ENCODE measurements at places on chromosomes 3 and 15. TPM values are rescaled to one million over a fixed set of nuclear protein-coding genes. Genes with fewer than 3 reads are reported as not detected.
A peak's percentile ranks its signal among the peaks of the same experiment; 100 is the strongest.

POC1A gene
- 1.1 TPM for total RNA-seq

- peak; percentile 82 for DNase-seq
- H3K4me3 ChIP-seq, result peak overlapping the region; percentile 4
- no peak overlapping the region for H3K27ac ChIP-seq
- H3K4me1 ChIP-seq, result no peaks in the 10 kb centered on the region
These were observed 69.7 kb downstream of the USF3 start for GRCh38 chr3:113626503-113627371.

DNA sequence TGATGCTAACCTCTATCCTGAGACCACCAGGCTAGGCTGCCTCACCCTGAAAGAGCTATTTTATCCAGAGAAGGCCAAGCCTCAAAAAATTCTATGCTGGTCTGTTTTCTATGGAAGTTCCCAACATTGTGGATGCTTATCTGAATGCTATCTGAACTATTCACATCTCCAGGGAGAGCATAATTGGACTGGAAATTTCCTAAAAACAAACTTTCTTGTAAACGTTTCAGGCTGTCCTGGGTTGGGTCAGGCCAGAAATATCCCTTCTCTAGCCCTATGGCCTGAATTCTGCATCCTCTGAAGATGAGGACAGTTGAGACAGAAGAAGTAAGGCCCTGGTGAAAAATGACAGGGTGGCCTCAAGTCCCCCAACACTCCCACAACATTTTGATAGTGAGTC lies 706.4 kb upstream of the NR2F2 start:
- no peak for DNase-seq
- no peaks in the 10 kb centered on the region for H3K36me3 ChIP-seq
- no peaks in the 10 kb centered on the region for H3K27me3 ChIP-seq

- no peaks in the 10 kb centered on the region for H3K36me3 ChIP-seq
- no peak for DNase-seq
- H3K27me3 ChIP-seq, result no peaks in the 10 kb centered on the region
- H3K4me1 ChIP-seq, result no peaks in the 10 kb centered on the region
These were observed 148.1 kb downstream of the WDR76 start for GRCh38 chr15:43974852-43975251.

FANCD2OS gene
- not detected for total RNA-seq

- H3K4me1 ChIP-seq, result peaks cover 4% of the 10 kb centered on the region
- no peak overlapping the region for H3K27ac ChIP-seq
- DNase-seq, result no peak
- no peak overlapping the region for H3K4me3 ChIP-seq
- H3K27me3 ChIP-seq, result no peaks in the 10 kb centered on the region
- H3K36me3 ChIP-seq, result no peaks in the 10 kb centered on the region
These were observed 1354.7 kb upstream of the EPHA6 start for GRCh38 chr3:95459706-95460105.

GNAT1 gene
- not detected for total RNA-seq

GRCh38 chr3:157669416-157669815 lies 166.2 kb upstream of the VEPH1 start:
- DNase-seq, result no peak
- no peak overlapping the region for H3K27ac ChIP-seq
- no peak overlapping the region for H3K4me3 ChIP-seq
- no peaks in the 10 kb centered on the region for H3K4me1 ChIP-seq
- no peaks in the 10 kb centered on the region for H3K36me3 ChIP-seq
- no peaks in the 10 kb centered on the region for H3K27me3 ChIP-seq

- H3K27me3 ChIP-seq, result no peaks in the 10 kb centered on the region
- H3K27ac ChIP-seq, result peak overlapping the region; percentile 47
- H3K4me3 ChIP-seq, result no peak overlapping the region
- DNase-seq, result no peak
- no peaks in the 10 kb centered on the region for H3K4me1 ChIP-seq
- no peaks in the 10 kb centered on the region for H3K36me3 ChIP-seq
These were observed 101.3 kb upstream of the CMC1 start for GRCh38 chr3:28139967-28140634.

ABCF3 gene
- 37.1 TPM for total RNA-seq

DNA sequence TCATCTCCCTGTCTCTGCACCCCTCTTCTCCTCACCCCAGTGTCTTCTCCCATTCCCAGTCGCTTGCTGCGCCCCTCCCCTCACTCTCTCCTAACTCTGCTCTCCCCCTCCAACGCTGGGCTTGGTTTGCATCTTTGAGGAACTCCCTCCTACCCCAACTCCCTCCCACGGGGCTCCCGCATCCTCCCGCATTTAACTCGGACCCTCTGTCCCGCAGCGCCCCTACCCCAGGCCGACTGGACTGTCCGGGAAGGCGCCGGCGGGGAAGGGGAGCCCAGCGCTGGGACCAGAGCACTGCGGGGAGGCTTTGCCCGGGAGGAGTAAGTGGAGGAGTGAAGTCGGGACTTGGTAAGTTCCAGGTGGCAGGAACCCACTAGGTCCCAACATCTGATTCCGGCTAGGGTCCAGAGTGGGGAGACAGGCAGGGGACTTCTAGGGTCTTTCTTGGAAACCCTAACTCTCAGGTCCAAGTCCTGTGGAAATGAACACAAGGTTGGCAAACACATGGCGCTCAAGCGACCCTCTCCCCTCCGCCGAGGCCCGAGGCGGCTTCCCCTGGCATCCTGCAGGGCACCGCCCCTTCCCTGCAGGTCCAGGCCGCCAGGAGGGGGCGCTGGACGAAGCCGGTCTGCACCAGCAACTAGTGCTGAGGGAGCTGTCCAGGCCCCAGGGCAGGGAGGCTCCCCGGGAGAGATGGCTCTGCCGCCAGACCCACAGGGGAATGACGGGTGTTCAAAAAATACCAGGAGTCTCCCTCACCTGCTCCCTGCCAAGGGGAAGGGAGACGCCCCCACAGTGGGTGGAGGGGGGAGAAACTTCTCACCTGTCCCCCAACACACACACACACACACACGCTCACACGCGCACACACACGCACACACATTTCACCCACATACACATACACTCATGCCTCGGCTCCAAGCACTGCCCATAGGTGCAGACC lies 53.2 kb downstream of the LHFPL4 start:
- H3K4me3 ChIP-seq, result no peak overlapping the region
- H3K27ac ChIP-seq, result no peak overlapping the region
- H3K36me3 ChIP-seq, result no peaks in the 10 kb centered on the region
- H3K27me3 ChIP-seq, result peaks cover 29% of the 10 kb centered on the region
- no peak for DNase-seq

DNA sequence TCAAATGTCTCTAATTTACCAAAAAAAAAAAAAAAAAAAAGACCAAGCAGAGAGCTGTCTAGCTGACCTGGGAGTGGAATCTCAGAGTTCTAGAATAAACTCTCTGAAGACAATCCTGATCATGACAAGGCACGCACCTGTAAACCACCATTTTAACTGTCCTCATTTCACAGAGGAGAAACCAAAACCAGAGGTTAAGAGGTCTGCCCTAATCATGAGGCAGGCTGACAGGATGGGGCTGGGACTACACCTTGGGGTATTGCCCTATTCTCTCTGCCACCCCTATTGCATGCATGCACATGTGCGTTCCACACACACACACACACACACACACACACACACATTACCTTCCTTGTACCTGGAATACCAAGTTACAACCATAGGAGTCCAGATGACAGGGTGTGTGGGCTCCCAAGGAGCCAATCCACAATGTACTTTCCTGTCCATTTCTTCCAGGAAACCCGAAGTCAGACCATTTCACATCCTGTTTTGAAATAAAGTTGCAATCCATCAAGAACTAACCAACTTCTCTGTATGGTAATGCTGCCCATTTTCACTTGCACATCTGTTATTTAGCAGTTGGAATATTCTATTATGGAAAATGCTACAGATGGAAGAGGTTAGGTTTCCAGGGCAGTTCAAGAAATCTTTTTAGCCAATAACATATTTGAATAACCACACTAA lies 34.6 kb downstream of the HSPBAP1 start:
- peaks cover 6% of the 10 kb centered on the region for H3K36me3 ChIP-seq
- H3K27me3 ChIP-seq, result no peaks in the 10 kb centered on the region
- no peak for DNase-seq
- H3K4me1 ChIP-seq, result no peaks in the 10 kb centered on the region

GRCh38 chr3:170220871-170221270 lies 1.4 kb upstream of the PRKCI start:
- no peaks in the 10 kb centered on the region for H3K36me3 ChIP-seq
- no peaks in the 10 kb centered on the region for H3K27me3 ChIP-seq
- no peak overlapping the region for H3K4me3 ChIP-seq
- no peak for DNase-seq

TUSC7 gene
- total RNA-seq, result not detected

TNFAIP8L3 gene
- 7.9 TPM for total RNA-seq

CRELD1 gene
- total RNA-seq, result 51.6 TPM
